Activated CD4-positive, alpha-beta T cell treated with anti-CD3 and anti-CD28 coated beads for 48 hours (primary cell): ENCODE measurements at places on chromosomes 3 and 15.
A peak's percentile ranks its signal among the peaks of the same experiment; 100 is the strongest.

GRCh38 chr3:174232658-174233429, 626.3 kb upstream of the NAALADL2 start:
- no peak for DNase-seq

GRCh38 chr3:160735826-160736225, 20.2 kb upstream of the PPM1L start:
- DNase-seq: no peak

- no peak for DNase-seq
These were observed 22.2 kb downstream of the CCRL2 start for GRCh38 chr3:46429250-46429649.

- DNase-seq: no peak
These were observed 151.1 kb downstream of the RBPMS2 start for GRCh38 chr15:64624242-64624641.

- DNase-seq: no peak
These were observed 2.1 kb downstream of the ITGA11 start for GRCh38 chr15:68429691-68430470.

DNA sequence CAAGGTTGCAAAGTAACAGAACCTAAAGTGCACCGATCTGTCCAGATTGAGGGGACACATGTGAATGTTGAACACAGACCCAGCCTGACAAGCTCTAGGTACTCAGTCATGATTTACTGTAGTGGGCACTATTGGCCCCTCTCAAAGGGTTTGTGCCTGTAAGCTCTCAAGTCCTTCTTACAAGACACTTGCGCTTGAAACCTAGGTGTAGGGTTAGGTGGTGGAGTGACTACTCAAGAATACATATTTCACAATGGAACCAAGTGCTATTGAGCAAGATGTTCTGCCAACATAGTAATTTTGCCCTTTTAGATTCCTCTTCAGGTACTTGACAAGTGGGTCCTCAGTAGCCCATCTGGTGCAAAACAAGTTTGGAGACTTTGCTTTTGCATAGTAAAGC, 169.9 kb downstream of the AKAP13 start:
- no peak for DNase-seq

DNA sequence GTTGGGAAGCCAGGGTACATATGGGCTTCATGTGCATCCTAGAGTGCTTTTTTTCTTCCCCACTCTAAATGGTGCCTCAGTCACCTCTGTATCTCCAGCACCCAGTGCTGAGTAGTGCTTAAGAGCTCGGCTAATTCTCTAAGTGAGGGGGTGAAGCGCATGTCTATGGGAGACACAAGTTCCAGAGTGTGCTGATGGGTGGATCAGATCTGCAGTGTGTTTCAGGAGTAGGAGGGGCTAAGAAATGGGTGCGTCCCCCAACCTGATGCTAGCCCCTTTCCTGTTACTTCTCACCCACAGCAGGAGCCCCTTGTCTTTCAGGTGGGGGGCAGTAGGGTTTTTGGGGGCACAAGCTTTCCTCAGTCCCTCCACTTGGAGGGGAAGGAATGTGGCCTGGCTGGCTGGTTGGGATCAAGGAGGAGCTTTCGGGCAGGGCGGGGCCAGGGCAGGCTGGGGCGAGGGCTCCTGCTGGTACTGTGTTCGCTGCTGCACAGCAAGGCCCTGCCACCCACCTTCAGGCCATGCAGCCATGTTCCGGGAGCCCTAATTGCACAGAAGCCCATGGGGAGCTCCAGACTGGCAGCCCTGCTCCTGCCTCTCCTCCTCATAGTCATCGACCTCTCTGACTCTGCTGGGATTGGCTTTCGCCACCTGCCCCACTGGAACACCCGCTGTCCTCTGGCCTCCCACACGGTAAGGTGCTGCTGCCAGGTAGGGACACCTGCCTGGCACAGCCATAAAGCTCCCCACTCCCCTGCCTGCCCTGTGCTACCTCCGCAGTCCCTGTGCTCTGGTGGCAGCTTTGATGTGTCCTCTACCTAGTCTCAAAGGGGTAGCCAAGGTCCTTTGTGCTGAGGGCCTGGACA, at the start of gene IL17RE:
Gene IL17RE, plus strand, starts transcription at position 477 of the 866 bp plus-strand sequence. Its CDS starts 85 bp downstream, at position 562.
- peak; percentile 23 for DNase-seq

DNA sequence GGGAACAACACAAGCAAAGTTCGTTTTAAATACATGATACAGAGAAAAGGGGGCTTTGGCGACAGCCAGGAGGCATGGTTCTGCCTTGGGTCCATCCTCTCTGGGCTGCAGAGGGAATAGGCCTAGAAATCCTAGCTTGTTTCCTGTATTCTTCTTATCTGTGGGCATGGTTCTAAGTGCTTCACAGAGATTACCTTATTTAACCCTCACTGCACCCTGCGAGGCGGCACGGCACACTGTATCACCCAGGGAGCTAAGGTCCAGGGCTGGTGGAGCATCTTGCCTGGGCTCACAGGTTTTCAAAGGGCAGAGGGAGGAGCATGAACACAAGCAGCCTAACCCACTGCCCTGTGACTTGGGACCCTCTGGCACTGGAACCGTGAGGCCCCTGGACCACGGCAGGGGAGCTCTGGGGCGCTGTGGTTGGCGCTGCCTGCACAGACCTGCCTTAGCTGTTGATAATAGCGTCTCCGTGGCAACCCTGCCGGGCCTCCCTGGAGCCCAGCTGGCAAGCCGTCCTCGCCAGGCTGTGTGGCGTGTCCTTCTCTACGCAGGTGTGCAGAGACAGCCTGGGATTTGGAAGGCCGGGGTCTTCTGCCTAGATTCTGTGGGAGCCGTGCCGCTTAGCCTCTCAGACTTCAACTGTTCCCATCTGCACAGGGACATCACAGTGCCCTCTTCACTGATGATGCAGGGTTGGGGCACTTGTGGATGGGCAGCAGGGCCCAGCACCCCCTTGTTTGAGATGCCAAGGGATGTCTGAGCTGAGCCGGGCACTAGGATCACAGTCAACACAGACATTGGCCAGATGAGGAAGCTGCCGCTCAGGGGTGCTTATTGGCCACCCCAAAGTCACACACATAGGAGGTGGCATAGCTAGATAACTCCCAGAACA, 154.6 kb upstream of the TLE3 start:
- no peak for DNase-seq

DNA sequence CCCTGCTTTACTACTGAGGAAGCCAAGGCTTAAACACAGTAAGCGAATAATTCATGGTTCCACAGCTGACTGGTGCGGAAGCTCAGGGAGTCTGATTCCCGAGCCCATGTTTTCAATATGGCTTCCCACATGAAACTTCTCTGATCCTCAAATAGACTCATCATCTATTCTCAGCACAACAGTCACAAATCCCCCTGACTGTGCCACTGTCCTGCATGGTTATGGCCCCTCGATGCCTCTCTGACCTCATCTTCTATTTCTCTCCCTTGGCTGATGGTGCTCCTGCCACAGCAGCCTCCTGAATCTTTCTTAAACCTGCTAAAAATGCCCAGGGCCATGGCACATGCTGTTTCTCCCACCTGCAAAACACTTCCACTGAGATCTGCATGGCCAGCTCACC, 43.2 kb downstream of the SRGAP3 start:
- no peak for DNase-seq
